ENCODE measurements at places on chromosomes 16 and 17.
A peak's percentile ranks its signal among the peaks of the same experiment; 100 is the strongest.

GRCh38 chr17:82884970-82885353, 45.1 kb upstream of the ZNF750 start:
- DNase-seq = no peak

DNA sequence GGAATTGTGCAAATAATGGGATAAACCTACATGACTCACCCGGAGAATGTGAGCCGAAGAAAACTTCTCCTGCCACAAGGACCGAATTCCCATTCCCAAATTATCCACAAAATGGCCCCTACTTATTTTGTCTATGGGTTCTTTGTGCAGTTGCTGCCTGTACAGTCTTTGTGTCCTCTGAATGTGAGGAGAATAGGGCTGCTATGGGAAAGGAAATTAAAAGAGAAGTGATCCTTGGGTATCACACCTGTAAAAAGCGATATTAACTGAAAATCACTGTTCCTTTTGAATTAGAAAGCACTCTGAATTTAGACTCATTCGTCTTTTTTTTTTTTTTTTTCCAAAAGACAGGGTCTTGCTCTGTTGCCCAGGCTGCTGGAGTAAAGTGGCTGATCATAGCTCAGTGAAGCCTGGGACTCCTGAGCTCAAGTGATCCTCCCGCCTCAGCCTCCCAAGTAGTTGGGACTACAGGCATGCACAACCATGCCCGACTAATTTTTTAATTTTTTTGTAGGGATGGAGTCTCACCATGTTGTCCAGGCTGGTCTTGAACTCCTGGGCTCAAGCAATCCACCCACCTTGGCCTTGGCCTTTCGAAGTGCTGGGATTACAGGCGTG, 45.4 kb downstream of the CHD9 start:
- no peak for DNase-seq

- no peak for DNase-seq
These were observed 118.2 kb upstream of the ZNF750 start for GRCh38 chr17:82957961-82958561.

DNA sequence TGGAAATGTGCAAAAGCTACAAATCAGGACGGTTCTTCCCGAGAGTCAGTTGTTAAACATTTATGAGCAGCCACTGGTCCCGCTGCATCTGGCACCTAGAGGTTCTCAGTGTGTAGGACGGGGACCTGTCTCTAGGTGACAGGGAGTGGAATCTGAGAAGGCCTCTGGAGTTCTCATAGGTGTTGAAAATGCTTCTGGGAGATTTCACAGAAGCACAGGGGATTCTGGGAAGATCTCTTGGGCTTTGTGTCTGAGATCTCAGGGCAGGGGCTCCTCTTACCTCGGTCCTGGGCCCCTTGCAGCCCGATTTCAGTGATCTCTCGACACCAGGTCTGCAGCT, 8.9 kb downstream of the ALOX15 start:
- no peak for DNase-seq

DNA sequence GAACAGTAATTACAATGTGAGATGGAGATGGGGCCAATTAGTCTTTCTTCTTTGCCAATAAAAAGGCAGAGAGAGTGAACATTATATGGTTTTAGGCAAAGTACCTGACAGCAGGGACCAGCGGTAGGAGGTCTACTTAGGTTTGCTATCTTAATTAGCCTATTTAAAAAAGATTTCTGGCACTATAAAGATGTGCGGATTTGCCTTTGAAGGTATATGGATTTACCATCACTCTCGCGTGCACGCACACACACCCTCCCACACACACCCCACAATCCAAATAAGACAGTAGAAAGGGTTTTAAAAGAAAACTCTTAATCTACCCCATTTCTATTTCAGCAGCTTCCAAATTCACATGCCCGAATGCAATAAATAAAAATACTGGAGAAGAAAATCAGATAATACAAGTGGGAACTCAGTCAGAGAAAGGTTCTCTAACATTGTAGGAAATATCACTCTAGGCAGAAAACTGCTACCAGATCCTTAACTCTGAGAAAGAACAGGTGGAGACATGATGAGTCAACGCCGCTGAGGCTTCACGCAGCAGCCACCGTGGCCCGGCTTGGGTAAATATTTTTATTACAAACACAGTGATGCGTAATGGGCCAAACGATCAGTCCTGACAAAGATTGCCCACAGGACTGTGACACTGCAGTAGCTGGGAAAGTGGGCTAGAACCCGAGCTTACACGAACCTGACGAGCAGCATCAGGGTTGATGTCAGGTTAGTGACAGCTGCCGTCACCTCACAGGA, 66.6 kb upstream of the AXIN2 start:
- no peak for DNase-seq

GRCh38 chr17:17062356-17062755, 20.1 kb downstream of the MPRIP start:
- DNase-seq = no peak

DNA sequence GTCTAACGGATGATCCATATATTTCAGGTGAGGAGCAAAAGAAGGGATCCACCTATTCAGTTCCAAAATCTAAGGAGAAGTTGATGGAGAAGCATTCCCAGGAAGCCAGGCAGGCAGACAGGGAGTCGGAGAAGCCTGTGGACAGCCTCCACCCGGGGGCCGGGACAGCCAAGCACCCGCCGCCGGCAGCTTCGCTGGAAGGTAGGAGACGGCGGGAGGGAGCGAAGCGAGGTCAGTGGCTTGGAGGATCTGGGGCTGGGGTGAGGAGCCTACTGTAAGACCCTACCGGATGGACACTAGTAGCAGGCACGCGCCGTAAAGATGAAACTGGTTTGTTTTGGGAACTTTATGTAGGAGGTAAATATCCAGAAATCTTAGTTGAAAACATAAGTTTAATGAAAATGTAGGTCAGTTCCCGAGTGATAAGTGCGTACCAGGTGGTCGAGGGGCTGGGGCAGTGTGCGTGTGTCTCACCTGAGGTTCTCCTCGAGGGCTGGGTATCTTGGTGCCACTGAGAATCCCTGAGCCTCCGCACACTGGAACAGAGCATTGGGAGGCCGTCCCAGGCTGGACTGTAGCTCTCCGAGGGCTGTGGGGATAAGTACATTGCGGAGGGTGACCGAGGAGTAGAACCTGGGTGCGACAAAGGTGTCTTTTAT, 714 bp downstream of the SPATA33 start:
- no peak for DNase-seq

GRCh38 chr17:43020789-43021740, 1.1 kb downstream of the VAT1 start:
- DNase-seq = peak; percentile 76

DNA sequence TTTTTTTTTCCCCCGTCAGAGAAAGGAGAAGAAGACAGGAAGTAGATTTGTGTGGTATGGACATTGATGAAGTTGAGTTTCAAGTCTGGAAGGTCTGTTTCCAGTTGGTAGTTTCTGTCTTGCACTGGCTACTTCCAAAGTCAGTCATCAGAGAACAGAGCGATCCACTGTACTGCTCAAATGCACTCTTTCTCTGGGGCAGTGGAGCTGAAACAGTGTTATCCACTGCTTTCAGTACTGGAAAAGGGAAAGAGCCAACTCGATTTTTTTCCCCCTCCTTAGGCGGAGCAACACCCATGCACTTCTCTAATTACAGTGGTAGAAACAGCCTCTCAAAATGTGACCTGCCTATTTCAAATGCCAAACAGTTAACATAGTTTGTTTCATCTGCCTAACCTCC, 7.4 kb downstream of the PRKCA start:
- DNase-seq = no peak

DNA sequence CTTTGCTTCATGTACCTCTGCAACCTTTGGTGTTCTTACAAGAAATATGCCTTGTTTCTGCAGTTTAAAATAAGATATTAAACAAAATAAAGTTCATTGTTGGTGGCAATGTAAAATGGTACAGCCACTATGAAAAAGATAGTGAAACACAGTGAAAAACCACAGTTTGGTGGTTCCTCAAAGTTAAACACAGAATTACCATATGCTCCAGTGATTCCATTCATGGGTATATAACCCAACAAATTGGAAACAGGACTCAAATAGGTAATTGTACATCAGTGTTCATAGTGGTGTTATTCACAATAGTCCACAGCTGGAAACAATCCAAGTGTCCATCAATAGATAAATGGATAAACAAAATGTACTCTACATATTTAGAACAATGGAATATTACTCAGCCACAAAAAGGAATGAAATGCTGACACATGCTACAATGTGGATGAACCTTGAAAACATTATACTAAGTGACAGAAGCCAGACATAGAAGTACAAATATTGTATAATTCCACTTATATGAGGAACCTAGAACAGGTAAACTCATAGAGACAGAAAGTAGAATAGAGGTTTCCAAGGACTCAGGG, 49.2 kb downstream of the CUEDC1 start:
- no peak for DNase-seq
